ENCODE measurements at places on chromosomes 4 and X.

DNA sequence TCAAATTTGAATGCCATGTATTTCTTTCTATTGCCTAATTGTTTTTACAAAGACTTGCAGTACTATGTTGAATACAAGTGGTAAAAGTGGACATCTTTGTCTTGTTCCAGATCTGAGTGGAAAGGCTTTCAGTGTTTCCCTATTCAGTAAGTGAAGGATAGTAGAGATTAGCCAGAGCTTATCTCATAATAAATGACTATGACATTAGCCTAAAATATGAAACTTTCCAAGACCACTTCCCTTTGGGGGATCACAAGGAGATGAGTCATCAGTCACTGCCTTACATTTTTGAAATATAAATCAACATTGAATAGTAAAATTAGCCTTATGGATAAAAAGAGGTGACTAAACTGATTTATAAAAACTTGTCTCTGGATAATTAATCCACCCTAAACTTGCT, 554.1 kb upstream of the MAGEB2 start:
- DNase-seq = no peak

GRCh38 chrX:75893281-75893680, 108.2 kb upstream of the MAGEE2 start:
- no peak for DNase-seq

GRCh38 chr4:1614502-1614853, 69.6 kb downstream of the FAM53A start:
- DNase-seq = no peak

DNA sequence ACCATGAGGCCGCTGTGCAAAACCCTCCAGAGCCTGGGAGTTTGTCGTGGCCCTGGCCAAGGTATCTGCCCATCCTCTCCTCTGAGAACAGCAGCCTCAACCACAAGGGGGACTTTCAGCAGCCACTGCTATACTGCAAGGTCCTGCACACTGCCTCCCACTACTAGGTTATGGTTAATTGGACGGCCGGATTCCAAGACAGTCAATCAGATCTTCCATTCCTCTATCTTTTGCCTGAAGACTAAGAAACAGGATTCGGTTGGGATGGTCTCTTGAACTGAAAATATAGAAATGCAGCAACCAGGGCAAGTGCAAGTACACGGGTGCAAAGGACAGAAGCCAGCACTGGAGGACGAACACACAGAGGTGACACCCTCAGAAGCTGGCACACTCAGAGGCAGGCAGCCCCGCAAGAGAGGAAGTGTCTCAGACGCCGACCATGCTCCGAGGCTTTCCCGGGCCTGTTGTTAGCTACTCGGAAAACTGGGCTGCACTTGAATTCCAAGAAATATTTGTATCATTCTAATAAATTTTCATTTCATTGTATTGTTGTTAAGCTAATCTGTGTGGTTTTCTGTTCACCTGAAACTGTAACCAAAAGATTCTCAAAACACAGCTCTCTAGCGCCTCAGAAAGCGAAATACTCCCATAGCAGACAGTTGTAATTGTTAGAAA, 63.3 kb downstream of the AFAP1 start:
- no peak for DNase-seq

DNA sequence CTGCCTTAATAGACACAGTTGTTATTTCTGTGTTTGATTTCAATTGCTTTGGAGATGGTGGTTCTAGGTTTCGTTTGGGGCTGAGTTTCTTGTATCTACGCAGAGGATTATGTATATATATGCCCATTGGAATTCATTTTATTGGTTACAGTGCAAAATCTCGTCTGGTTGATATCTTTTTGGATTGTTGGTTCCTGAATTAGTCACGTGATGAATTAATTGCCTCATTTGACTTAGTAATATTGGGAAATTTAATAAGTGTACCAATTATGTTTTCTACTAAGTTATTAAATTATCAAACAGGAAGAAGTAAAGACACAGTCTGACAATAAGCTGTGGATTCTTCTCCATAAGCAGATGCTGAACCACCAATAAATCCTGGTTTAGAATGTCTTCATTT, 467.9 kb upstream of the TENM3 start:
- DNase-seq = no peak

GRCh38 chr4:77701121-77701520, 95.5 kb downstream of the CXCL13 start:
- DNase-seq = no peak

GRCh38 chr4:86870442-86871069, 21.4 kb upstream of the SLC10A6 start:
- no peak for DNase-seq

DNA sequence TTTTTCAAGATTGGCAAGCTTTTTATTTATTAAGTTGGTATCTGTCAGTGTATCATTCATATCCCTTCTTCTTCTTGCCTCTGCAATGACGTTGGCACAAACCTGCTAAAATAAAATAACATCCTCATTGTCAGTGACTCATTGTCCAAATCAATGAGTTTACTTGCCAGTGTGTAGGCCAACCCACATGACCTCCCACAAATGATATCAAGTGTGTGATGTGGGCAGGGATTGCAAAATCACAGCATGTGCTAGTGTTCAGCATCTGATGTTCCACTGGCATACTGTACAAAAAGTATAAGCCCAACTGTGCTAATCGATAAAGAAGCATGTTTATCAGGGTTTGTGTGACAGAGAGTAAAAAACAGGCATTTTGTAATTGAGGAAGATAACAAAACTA, 25.5 kb downstream of the GPAT3 start:
- no peak for DNase-seq

DNA sequence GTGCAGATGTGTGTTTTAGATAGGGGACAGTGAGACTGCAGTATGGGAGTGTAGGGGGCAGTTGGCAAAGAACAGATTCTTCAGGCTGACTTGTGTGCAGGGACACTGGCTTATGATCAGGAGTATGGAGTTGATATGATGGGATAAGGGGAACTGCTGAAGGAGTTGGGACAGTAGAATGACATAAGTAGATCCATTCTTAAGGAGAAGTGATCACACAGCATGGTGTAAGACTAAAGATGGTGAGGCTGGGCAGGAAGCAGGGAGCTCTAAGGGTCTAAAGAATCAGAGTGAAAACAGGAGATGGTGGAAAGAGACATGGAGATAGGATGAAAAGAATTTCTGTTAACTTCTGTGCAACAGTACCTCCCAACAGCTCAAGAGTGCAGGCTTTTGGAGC, 70.7 kb downstream of the REELD1 start:
- DNase-seq = no peak

GRCh38 chrX:9997524-9997923, 30.4 kb downstream of the CLDN34 start:
- DNase-seq = no peak

GRCh38 chrX:74049126-74049525, 254.9 kb upstream of the ZCCHC13 start:
- DNase-seq = no peak

DNA sequence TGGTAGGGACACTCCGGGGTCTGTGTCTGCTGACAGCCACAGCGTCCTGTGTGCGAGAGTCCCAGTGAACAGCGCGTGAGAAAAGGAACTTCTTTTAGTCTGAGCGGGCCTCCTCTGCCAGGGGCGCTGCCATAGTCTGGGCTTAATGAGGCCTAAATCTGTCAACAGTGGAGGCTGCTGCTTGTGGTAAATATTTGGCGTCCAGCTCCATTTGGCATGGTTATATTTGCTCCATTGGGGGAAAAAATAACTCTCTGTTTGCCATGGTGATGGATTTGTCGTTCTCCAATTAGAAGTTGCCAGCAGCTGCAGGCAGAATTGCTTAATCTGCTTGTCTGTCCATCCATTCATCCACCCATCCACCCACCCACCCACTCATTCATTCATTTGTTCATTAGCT, 71.4 kb upstream of the PSAPL1 start:
- no peak for DNase-seq

DNA sequence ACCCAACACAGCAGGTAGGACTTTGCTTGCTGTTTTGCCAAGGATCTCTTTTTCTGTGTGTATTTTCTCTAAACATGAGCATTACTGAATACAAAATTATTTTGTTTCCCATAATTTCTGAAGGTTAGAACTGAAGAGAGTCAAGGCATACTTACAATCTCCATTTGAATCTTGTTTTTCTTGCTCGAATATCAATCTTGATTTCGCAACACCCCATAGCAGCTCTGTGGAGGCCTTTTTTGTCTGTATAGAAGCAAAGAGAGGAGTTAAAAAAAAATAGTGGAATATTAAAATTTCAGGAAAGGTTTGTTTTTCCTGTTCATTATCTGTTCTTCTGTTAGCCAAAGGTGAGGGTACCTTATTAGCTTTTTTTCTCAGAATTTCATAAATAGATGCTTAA, 92.9 kb downstream of the TNIP2 start:
- no peak for DNase-seq

DNA sequence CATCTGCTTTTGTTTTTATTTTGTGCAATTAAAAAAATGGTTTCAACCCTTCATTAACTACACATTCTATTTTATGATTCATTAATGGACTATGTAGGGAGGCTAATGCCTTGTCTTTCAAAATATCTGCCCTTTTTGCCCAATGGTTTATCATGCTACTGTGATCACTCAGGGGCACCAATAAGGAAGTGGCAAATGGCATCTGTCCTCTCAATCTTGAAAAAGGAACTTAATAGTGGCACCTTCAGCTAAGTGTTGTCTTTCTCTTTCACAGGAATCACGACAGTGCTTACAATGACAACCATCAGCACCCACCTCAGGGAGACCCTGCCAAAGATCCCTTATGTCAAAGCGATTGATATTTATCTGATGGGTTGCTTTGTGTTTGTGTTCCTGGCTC, 57.1 kb downstream of the COMMD8 start:
- DNase-seq = no peak

- DNase-seq = peak; percentile 65
These were observed 6.0 kb downstream of the SLC2A9 start for GRCh38 chr4:10015140-10015753.
